Islet precursor cell (in vitro differentiated cells): ENCODE measurements at places on chromosomes 1 and 21.
A peak's percentile ranks its signal among the peaks of the same experiment; 100 is the strongest.

GRCh38 chr1:66521721-66522365 lies 12.1 kb upstream of the SGIP1 start:
- DNase-seq: no peak

- no peak for DNase-seq
These were observed at the start of gene PTPN7 for GRCh38 chr1:202160377-202160940. TSS of gene PTPN7 (minus strand) at chr1:202160602. CDS start at chr1:202159402, 1,200 bp downstream.

GRCh38 chr1:41242342-41243078 lies 404 bp upstream of the SCMH1 start:
- peak; percentile 63 for DNase-seq

- peak; percentile 83 for DNase-seq
These were observed 629 bp downstream of the TAF5L start for GRCh38 chr1:229625071-229625914.

DNA sequence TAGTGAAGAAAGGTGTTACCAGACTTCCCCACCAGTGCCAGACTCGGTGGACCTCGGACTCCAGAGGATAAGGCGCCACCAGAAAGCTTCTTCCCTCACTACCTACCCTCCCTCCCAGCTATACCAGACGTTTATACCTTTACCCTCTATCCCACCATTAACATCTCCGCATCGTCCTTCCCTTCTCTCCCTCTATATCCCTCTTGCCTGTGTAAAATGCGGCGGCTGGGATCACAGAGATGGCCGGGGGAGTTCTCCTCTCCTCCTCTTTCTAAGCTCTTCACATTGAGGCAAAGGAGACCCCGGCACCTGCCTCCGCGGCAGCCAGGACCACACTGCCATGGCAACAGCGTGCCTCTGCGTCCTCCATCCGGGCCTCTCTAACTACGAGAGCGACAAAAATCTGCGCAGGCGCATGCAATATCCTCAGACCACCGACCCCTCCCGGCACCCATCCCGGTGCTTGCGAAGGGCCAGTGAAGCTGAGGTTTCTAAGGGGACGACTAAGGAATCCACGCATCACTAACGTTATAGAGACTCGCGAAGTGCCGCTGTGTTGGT lies at the start of gene CCDC181:
Gene CCDC181 (minus strand): TSS at position 394 of the 561 bp plus-strand sequence. CDS start 2,547 bp downstream, outside the sequence.
- DNase-seq: peak; percentile 92

DNA sequence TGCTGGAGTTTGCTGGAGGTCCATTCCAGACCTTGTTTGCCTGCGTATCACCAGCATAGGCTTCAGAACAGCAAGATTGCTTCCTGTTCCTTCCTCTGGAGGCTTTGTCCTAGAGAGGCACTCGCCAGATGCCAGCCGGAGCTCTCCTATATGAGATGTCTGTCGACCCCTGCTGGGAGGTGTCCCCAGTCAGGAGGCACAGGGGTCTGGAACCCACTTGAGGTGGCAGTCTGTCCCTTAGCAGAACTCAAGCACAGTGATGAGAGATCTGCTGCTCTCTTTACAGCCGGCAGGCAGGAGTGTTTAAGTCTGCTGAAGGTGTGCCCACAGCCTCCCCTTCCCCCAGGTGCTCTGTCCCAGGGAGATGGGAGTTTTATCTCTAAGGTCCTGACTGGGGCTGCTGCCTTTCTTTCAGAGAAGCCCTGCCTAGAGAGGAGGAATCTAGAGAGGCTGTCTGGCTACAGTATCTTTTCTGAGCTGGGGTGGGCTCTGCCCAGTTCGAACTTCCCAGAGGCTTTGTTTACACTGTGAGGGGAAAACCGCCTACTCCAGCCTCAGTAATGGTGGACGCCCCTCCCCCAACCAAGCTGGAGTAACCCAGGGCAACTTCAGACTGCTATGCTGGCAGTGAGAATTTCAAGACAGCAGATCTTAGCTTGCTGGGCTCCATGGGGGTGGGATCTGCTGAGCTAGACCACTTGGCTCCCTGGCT lies 205.0 kb downstream of the GPR52 start:
- DNase-seq: peak; percentile 67

DNA sequence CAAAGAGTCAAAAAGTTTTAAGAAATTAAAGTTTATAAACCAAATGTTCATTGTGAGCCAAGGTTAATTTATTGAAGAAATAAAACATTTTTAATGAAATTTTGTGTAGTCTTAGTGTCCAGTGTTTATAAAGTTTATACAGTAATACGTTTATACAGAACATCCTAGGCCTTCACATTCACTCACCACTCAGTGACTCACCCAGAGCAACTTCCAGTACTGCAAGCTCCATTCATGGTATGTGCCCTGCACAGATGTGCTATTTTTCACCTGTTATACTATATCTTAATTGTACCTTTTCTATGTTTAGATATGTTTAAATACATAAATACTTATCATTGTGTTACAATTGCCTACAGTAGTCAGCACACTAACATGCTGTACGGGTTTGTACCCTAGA lies 33.6 kb downstream of the TYW3 start:
- no peak for DNase-seq

- DNase-seq: peak; percentile 73
These were observed 1.3 kb downstream of the GNG12 start for GRCh38 chr1:67831850-67832513.

DNA sequence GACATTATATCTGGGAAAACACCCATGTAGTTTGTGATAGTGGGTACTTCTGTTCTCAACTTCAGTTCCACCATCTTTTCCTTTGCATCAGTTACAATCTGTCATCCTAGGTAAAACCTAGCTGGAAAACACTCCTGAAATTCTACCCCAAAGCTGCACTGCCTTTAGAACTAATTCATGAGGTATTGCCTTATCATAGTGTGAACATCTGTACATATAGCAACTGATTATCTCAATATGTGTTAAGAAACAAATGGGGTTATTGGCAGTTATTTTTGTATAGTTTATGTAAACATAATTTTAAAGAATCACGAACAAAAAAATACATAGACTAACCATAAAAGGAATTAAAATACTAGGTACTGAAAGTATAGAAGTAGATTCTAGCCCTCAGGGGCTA lies 6.4 kb upstream of the NEK7 start:
- no peak for DNase-seq

GRCh38 chr1:21659099-21659923 lies 9.8 kb downstream of the RAP1GAP start:
- peak; percentile 91 for DNase-seq
